ENCODE measurements at places on chromosomes 12 and 14.

- no peak for DNase-seq
These were observed 91.4 kb downstream of the FAR2 start for GRCh38 chr12:29240441-29240840.

DNA sequence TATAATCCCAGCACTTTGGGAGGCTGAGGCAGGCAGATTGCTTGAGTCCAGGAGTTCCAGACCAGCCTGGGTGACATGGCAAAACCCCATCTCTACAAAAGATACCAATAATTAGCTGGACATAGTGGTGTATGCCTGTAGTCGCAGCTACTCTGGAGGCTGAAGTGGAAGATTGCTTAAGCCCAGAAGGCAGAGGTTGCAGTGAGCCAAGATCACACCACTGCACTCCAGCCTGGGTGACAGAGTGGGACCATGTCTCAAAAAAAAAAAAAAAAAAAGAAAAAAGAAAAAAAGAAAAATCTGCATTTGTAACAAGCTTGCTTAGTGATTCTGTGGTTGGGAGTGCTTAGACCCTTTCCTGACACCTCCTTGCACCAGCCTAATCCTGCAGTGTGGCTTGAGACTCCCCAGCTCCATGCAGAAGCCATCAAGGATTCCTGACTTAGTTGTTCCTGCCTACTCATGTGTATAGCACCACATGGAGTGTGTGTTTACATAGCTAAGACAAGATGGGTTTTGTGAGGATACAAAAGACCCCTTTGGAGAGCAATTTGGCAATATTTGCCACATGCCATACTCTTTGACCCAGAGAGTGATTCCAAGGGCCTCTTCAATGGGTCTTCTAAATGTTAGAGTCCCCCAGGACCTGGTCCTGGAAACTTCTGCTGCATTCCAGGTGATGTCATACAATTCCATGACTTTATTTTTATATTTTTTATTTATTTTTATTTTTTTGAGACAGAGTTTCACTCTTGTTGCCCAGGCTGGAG, 5.1 kb upstream of the TMED10 start:
- no peak for DNase-seq

GRCh38 chr14:22653012-22653621, 9.0 kb upstream of the OR6J1 start:
- no peak for DNase-seq

GRCh38 chr12:57465747-57466505, 6.3 kb downstream of the GLI1 start:
- DNase-seq, result no peak

GRCh38 chr14:53538316-53538881, 385.3 kb upstream of the DDHD1 start:
- no peak for DNase-seq

DNA sequence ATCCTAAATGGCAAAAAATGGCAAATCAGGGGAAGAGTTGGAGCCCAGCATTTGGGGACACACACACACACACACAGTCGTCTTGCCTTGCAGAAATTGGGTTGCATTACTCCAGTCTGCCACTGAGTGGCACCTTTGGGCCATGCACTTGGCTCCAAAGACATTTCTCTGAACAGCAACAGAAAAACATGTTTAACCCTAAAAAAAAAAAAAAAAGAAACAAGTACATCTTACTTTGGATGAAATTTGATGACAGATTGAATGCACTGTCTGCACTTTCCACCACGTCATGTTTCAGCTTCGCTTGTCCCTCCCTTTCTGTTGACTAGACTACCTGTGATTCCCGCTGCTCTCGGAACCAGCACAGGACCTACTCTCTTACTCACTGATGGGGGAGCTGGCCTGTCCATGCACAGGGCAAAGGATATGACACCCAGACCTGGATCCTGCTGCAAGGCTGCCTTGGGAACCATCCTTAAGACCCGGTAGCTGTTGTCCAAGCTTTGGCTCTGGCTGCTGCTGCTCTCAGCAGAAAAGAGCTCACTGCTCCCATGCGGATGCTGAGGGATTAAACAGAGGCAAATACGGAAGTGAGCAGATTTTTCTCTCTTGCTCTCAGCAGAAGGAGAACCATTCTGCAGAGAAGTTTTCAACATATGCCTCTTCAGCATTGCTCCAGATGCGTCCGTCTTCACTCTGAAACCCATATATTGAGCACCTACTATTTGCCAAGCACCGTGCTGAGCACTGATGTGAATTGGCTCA, 376.8 kb downstream of the DPF3 start:
- DNase-seq, result no peak

- DNase-seq, result no peak
These were observed 171.8 kb downstream of the BTG1 start for GRCh38 chr12:91973813-91974212.

- no peak for DNase-seq
These were observed 18.6 kb downstream of the CINP start for GRCh38 chr14:102344084-102344483.

GRCh38 chr12:777550-778047, 25.2 kb downstream of the WNK1 start:
- DNase-seq, result no peak

- DNase-seq, result no peak
These were observed 387.8 kb downstream of the SOX5 start for GRCh38 chr12:23561364-23562345.

GRCh38 chr14:51612449-51612848, 39.3 kb upstream of the FRMD6 start:
- no peak for DNase-seq

GRCh38 chr14:71231521-71232393, 324.5 kb downstream of the PCNX1 start:
- no peak for DNase-seq

GRCh38 chr12:93911396-93911795, 234.2 kb downstream of the CRADD start:
- DNase-seq, result no peak

DNA sequence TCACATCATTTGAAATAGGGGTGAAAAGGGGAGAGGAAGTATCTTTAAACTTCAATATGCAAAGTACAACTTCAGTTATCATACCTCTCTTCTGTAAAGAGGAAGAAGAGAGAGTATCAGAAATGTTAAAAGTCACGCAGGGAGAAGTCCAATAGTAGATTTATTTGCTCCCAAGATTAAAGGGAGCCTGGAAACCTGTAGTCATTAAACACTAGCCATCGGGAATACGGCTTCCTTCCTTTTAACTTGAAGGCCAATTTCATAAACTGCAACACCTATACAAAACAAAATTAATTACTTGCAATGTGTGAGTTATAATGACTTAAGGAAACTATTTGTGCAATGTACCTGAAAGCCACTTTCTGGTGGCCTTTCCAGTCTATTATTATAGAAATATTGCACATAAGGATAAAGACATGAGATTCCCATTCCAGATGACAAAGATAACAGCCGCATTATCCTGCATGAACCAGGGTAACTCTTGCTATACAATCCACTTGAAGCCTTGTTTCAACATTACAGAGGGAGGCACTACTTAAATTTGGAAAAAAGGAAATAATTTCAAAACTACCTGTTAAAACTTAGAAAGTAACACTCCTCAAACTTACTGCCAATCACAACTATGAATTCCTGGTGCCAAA, 4.6 kb downstream of the BTG1 start:
- no peak for DNase-seq

- no peak for DNase-seq
These were observed 584.1 kb downstream of the LRFN5 start for GRCh38 chr14:42190744-42191143.

DNA sequence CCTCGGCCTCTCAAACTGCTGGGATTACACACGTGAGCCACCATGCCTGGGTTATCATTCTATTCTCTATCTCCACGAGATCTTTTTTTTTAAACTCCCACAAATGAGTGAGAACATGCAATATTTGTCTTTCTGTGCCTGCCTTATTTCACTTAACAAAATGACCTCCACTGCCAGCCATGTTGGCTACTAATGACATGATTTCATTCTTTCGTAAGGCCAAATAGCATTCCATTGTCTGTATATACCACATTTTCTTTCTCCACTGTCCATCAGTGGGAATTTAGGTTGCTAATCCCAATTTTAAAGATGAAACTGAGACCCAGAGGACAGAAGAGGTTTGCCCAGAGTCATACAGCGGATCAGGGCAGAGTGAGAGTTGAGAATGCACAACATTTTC, 10.9 kb upstream of the TRPV4 start:
- no peak for DNase-seq

DNA sequence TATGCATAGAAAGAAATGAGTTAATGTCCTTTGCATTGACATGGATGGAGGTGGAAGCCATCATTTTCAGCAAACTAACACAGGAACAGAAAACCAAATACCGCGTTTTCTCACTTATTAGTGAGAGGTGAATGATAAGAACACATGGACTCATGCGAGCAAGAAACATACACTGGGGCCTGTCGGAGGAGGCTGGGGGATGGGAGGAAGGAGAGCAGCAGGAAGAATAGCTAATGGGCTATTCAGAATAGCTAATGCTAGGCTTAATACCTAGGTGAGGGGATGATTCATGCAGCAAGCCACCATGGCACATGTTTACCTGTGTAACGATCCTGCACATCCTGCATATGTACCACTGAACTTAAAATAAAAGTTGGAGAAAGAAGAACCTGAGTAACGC, 29.1 kb upstream of the SYT1 start:
- no peak for DNase-seq
